ENCODE measurements at places on chromosomes 4 and X.

GRCh38 chr4:152106781-152107321 is 346.0 kb upstream of the GATB start:
- DNase-seq, result no peak

- DNase-seq, result no peak
Observed at GRCh38 chr4:81758574-81759264, 287.0 kb upstream of the RASGEF1B start.

DNA sequence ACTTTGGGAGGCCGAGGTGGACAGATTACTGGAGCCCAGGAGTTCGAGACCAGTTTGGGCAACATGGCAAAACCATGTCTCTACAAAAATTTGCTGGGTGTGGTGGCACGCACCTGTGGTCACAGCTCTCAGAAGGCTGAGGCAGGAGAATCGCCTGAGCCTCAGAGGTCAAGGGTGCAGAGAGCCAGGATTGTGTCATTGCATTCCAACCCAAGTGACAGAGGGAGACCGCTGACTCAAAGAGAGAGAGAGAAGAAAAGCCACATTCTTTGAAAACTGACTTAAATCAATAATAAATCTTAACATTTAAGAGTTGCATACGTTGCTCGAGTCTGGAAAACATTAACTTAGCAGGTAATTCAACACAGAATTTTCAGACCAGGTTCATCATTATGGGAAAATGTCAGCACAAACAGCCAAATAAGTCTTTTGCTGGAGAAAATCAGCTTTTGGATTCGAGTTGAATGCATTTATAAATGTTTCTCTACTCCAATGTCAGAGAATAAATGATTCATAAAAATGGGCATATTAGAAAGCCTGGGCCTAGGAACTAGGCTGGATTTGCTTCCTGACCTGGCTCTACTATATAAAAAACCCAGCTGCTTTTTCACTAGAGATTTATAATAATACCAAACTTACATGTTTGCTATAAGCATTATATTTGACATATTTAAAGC is 68.3 kb upstream of the RBPJ start:
- DNase-seq, result no peak

DNA sequence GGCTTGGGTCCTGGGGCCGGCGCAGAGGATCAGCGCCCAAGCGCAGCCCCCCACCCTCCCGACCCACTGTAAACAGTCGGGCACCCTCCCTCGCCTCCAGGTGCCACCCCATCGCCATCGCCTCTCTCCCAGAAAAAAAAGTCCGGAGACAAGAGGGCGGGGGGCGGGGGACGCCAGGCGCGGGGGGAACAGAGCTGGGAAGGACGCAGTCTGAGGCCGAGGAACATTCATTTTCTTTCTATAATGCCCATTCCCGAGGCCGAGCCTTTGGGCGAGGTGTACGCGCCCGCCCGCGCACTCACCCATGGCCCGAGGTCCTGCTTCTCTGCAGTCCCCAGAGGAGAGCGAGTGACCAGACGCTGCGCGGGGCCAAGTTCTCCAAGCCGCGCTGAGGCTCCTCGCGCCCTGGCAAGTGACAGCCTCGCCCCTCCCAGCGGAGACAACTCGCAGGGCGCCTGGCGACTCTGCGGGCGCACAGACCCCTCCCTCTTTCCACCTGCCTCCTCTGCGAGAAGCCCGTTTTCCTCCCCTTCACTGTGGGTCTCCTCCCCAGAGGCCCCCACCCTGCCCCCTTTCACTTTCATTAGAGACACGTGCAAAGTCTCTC is 63.5 kb upstream of the WDR17 start:
- DNase-seq, result no peak

DNA sequence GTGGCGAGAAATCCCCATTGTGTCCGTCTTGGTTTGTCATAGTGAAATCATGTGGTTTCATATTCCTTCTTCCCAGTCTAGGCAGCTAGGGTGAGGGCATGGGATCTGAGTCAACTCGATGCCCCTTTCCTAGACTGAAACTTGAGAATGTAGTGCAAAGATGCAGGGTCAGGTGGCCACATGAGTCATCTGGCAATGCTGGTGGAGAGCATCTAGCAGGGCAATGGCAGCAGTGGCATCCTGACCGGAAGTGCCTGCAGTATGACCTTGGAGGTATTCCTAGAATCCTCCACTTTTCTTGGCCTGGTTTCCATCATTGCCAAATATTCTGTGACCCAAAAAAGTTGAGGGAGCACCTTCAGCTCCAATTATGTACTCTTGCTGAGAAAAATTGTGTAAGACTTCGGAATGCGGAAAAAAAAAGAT is 39.1 kb upstream of the TMEM184C start:
- DNase-seq, result no peak

DNA sequence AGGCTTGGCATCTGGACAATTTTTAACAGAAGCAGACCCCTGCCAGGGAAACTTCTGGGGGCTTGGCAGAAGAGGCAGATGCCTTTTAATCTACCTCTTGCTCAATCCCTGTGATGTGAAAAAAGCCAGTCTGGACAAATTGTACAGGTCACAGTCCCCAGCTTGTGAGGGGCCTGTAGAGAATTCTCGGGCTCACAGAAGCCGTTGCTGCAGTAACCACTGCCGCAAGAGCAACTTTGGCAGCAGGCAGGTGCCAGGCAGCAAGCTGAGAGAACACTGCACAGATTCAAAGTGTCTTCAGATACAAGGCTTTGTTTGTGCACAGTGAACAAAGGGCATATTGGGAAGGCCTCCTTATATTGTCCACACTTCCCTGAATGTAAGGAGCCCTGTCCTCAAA is 11.7 kb downstream of the GPKOW start:
- DNase-seq, result no peak

- no peak for DNase-seq
Observed at GRCh38 chr4:22201256-22201655, 252.7 kb upstream of the KCNIP4 start.

DNA sequence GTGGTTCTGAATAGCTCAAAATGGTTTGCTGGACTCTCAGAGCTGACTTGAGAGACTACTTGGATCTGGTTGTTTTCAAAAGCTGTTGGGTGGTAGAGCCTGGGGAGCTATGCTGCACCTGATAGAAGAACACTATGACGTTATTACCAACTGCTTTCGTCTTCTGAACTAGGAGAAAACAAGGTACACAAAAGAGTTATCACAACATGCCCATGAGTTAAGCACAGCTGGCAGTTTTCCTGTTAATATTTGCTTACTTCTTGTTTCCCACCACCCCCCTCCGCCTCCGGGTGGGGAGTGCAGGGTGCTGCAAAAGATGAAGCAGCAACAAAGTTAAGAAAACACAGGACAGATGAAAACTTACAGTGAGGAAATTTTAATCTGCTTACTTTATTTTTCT is 69.1 kb downstream of the RASL11B start:
- DNase-seq, result no peak

DNA sequence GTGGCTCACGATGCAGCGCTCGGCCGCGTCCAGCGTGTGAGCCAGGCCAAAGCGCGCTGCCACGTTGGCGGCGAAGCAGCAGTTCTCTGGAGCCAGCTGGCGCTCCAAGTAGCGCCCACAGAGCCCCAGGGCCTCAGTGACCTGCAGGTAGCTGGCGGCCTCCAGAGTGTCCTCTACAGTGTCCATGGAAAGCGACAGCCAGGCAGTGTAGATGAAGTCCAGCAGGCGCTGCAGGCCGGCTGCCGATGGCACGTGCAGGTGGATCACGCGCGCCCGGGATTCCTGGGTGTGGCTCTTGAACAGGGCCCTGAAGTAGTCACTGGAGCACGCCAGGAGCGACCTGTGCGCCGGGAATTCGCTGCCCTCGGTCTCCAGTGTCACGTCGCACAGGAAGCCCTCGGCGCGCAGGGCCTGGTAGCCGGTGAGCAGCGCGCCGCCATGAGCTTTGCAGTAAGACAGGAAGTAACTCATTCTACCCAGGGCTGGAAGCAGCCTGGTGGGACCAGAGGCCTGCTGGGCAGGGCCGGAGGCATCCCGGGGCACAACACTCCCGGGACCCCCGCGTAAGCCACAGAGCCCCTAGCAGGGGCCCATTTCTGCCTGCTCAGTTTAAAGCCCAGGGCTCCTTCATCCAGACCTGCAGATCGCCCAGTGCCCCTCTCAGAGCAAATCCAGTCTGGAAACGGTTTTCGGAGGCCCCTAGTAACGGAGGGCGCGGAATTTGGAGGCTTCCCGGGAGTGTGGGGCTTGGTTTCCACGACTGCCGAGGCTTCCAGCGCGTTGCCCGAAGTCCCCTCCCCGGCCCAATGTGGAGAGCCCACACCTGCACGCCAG is 595 bp downstream of the KLHL34 start:
- no peak for DNase-seq

DNA sequence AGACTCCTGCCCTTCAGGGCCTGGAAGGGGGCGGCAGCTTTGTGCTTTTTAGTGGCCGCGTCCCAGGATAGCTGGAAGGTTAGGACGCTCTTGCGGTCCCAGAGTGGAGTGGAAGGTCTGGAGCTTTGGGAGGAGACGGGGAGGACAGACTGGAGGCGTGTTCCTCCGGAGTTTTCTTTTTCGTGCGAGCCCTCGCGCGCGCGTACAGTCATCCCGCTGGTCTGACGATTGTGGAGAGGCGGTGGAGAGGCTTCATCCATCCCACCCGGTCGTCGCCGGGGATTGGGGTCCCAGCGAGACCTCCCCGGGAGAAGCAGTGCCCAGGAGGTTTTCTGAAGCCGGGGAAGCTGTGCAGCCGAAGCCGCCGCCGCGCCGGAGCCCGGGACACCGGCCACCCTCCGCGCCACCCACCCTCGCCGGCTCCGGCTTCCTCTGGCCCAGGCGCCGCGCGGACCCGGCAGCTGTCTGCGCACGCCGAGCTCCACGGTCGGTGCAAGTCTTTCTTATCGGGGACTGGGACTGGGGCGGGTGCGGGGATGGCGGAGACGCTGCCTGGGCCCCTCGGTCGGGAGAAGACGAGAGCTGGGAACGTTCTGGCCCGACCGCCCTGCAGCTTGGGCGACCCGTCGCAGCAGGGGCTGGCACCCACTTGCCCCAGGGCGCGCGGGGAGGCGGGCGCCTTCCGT is at the start of gene EDNRA:
TSS of gene EDNRA (plus strand) at position 207 of the 686 bp plus-strand sequence. CDS start 4,585 bp downstream, outside the sequence.
- DNase-seq, result no peak

DNA sequence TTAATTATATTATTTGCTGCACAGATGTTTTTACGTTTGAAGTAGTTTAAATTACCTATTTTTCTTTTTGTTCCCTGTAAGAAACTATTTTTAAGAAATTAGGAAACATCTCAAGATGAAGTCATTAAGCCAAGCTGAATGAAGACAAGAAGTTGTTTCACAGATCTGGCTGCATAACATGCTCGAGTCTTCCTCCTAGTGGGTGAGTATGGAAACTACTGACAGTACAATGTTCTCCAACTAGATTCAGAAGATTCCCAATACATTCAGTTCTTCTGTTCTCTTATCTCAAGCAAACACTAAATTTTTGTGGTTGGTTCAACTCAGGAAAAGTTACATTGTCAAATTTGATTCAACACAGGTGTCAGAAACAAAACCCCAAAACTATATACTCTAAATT is 256.8 kb upstream of the VCX start:
- no peak for DNase-seq

DNA sequence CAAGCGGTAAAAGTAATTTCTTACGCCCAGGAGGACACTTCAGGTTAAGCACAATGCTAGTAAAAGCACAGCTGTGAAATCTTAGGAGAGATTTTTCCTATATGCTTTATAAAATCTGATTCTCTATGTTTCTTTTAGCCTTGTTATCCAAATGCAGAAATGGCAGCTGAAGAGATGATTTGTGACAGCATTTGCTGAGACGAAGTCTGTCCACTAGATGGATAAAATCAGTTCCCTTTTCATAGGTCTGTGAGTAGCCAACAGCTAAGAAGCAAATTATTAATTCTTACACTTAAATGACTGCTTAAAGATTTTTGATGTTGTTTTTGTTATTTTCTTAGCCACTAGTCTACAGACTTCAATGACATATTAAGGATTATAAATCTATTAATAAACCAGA is 5.3 kb downstream of the GPM6A start:
- no peak for DNase-seq

- no peak for DNase-seq
Observed at GRCh38 chrX:132676102-132676501, 187.3 kb upstream of the MBNL3 start.

DNA sequence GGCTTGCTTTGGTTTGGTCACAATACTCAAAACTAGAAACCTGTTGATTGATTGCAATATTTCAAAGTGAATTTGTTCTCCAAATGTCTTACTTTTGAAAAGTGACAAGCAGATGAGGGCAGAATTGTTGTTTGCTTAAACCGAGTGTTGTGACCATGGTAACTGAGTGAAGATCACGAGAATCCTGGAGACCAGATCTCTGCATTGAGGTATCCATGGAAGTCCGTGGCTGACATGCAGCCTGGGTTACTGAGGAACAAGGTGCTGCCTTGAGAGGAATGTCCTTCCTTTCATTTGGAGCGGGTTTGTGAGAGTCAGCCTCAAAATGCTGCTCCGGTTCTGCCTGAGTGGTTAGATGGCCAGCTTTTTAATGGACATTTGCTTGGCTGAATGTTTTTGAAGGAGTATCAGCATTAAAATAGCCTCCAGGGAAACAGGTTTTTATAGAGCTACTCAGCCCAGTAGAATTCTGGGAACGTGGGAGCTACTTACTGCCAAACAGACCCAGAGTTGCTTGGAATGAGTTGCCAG is 31.3 kb downstream of the NYX start:
- DNase-seq, result no peak

DNA sequence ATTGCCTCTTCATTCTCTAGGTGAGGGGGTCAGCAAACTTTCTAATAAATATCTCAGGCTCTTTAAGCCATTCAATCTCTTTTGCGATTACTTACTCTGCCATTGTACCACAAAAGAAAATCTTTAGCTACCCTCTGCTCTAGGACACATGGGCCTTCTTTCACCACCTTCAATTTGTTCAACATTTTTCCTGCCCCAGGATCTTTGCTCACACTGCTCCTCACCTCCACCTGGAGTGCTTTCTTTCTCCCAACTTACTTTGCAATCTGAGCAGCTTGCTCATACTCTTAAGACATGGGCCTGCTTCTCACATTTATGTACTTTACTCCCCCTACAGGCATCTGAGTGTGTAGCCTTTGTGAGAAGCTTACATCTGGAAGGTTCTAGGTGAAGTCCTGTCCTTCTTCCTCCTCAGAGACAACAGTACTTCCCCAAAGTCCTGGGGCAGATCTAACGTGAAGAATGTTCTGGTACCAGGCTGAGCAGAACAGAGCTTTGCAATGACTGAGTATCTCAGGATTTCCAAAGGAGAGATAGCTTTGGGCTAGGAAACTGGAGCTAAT is 55.0 kb upstream of the PRDM5 start:
- DNase-seq, result no peak

GRCh38 chrX:19563327-19563726 is 48.0 kb upstream of the MAP3K15 start:
- no peak for DNase-seq

- DNase-seq, result no peak
Observed at GRCh38 chr4:188819233-188819632, 680.0 kb downstream of the TRIML1 start.

DNA sequence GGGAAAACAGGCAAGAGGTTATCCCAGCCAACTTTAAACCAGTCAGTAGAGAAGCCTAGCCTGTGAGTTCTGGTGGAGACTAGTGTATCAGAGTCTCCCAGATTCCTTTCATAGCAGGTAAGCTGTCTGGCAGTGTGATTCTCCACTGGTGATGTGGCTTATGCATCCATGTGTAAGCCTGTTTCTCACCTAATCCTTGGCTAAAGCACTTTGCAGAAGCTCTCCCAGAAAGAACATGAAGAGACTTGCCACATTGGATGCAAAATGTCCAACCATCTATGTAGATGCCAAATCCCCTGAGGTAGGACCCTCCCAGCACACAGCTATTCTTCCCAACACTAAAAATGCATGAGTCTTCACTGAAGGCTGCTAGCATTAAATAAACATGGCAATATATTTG is 111.7 kb downstream of the CHRNA9 start:
- no peak for DNase-seq

GRCh38 chr4:117302226-117302625 is 216.8 kb upstream of the TRAM1L1 start:
- DNase-seq, result no peak

GRCh38 chr4:157043131-157043530 is 32.8 kb upstream of the GLRB start:
- no peak for DNase-seq

Measured in stimulated activated CD4-positive, alpha-beta T cell treated with anti-CD3 and anti-CD28 coated beads, Interleukin-15, amount 100 ng/mL, for 1 hour (primary cell).